ENCODE measurements at places on chromosomes 2 and 18. TPM values are rescaled to one million over a fixed set of nuclear protein-coding genes. Genes with fewer than 3 reads are reported as not detected.

RIOK3 gene
- 97.1 TPM for total RNA-seq

ERFE gene
- 18.1 TPM for total RNA-seq

AFF3 gene
- 1.0 TPM for total RNA-seq

BCS1L gene
- total RNA-seq, result 71.1 TPM

PDE11A gene
- total RNA-seq, result not detected

ASXL3 gene
- total RNA-seq, result not detected

ATP6V1B1 gene
- not detected for total RNA-seq

DIS3L2 gene
- 47.4 TPM for total RNA-seq

TXNDC2 gene
- not detected for total RNA-seq
